ENCODE measurements at places on chromosomes 5 and 9.

DNA sequence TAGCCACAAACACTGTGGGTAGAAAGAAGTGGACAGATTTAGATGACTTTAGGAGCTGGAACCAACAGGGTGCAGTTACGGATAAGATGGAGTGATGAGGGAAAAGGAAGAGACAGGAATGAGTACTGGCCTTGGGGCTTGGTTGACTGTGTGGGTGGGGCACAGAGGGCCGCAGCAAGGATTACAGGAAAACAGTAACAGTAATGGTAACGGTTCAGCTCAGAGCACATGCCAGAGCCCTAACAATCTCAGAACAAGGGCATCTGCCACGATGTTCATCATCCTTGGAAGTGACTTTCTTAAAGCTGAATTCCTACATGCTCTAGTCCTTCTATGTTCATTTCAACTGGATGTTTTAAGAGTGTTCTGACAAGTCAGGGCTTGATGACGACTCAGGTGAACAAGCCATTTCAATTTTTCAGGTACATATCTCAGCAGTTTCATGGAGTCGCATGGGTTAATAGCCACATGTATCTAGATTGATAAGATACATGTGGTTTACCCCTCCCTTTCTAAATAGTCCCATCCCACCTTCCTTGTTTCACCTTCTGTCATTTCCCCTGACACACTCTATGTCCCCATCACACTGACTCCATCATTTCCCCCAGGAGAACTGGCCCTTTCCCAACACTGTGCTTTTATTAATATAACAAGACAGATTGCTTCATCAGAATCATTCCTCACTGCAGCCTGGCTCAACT lies 65.0 kb downstream of the CEMIP2 start:
- DNase-seq: no peak

DNA sequence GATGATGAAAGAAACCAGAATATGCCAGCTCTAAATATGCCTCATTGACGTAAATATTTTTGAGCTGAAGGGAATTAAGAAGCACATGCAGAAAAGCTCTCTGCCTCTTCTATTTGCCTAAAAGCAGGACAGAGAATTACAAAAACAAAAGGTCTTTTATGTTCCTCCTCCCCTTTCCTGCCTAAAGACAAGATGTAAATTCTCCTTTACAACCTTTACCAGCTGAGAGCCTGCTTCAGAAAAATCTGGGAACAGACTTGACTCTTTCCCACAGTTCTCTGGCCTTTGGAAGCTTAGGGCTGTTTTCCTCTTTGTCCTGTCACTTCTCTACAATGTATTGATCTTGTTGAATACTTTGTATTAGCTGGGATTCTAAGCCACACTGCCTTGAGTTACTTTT lies 199.7 kb downstream of the TMC1 start:
- no peak for DNase-seq

DNA sequence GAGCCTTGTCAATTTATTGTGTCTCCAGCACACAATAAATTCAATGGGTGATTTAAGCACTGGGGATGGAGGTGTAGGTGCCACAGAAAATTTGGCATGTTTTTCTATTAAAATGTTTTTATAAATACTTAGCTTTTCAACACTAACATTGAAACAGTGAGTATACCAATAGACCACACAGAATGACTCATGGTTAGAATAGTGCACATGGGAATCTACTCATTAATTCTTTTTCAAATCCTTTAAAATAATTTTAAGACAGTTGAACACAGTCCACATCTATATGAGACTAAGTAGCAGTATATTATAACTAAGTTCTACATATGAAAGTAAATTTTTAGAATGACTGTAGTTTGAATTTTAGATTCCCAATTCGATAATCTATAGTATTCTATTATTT lies 67.1 kb downstream of the LNPEP start:
- DNase-seq: no peak

DNA sequence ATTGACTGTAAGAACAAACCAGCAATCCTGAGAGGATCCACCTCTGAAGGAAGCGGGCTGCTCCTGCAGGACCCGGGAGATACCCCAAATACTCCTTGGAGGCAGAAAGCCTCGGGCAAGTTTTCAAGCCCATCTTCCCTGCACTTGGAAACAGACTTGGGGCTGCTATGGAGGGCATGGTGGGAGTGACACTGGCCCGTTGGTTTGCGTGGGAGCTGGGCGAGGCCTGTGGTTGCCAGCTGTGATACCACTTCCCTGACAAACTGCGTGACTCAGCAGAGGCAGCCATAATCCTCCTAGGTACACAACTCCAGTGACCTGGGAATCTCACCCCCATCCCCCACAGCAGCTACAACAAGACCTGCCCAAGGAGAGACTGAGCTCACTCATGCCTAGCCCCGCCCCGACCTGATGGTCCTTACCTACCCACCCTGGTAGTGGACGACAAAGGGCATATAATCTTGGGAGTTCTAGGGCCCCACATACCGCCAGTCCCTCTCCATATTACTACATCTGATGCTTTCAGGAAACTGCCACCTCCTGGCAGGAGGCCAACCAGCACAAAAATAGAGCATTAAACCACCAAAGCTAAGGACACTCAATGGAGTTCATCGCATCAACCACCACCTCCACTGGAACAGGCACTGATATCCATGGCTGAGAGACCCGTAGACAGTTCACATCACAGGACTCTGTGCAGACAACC lies 38.1 kb upstream of the VLDLR start:
- DNase-seq: no peak

GRCh38 chr9:20508242-20508641 lies 114.1 kb downstream of the MLLT3 start:
- no peak for DNase-seq
